ENCODE measurements at places on chromosomes 12 and 14.

GRCh38 chr14:87175175-87175574, 817.8 kb downstream of the GALC start:
- no peak for DNase-seq

- peak; percentile 19 for DNase-seq
Observed at GRCh38 chr12:5022465-5023061, 21.1 kb upstream of the KCNA5 start.

DNA sequence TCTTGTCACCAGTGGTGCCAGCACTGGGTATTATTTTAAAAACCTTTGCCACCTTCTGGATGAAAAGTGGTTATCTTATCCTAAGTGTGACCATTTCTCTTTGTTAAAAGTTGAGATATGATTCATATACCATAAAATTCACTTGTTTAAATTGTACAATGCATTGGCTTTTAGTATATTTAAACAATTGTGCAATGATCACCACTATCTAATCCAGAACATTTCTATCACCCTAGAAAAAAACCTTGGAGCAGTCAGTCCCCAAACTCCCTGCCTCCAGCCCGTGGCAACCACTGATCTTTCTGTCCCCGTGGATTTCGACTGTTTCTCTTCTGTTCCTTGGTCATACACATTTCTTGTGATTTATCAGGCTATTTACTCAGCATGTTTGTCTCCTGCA, 28.3 kb downstream of the SH2B3 start:
- DNase-seq, result no peak

DNA sequence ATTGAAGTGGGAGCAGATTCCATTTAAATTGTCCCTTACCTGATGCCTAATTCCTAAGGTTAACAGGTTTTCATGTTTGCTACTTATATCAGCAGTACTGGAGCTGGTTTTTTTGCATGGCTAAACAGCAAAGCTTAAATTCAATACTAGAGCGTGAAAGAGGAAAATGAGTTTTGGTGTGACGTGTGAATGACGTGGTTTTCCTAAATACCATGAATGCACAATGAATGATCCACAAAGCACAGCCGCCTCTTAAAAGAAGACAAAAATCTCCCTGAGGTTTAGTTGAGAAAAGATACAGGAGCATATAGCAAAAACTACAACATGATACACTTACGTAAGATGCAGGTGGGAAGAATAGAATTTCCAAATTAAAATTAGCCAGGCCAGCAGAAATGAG, 731.1 kb downstream of the DIO2 start:
- no peak for DNase-seq

Data from CD4-positive, alpha-beta T cell treated with Interleukin-4 for 1 hour (primary cell).